Activated CD4-positive, alpha-beta T cell treated with anti-CD3 and anti-CD28 coated beads, Interleukin-2, amount 10 ng/mL, durations not matched to agents 24 days and 14 days (primary cell): ENCODE measurements at places on chromosomes 2 and 18. TPM values are rescaled to one million over a fixed set of nuclear protein-coding genes. Genes with fewer than 3 reads are reported as not detected.
A peak's percentile ranks its signal among the peaks of the same experiment; 100 is the strongest.

RAPGEF4 gene
- 0.14 and 0.37 TPM in 2 replicates for total RNA-seq

FANCL gene
- 21.2 and 26.3 TPM in 2 replicates for total RNA-seq

WDR35 gene
- 8.1 and 9.0 TPM in 2 replicates for total RNA-seq

LINC00305 gene
- not detected in 2 replicates for total RNA-seq

SMAD2 gene
- total RNA-seq = 388 and 406 TPM in 2 replicates

SIX3 gene
- total RNA-seq = not detected in 2 replicates

CKAP2L gene
- total RNA-seq = 17.8 and 17.9 TPM in 2 replicates

IHH gene
- total RNA-seq = not detected in 2 replicates

EMX1 gene
- total RNA-seq = 0.09 TPM in 1 of 2 replicates, not detected in the other

MAB21L4 gene
- total RNA-seq = not detected in 2 replicates

MC5R gene
- not detected in 2 replicates for total RNA-seq

PJVK gene
- 2.0 and 2.3 TPM in 2 replicates for total RNA-seq

MROH2A gene
- total RNA-seq = not detected in 2 replicates

LONRF2 gene
- total RNA-seq = 0.23 and 0.28 TPM in 2 replicates

GRCh38 chr2:42974169-42974720 is 181.9 kb upstream of the HAAO start:
- H3K27ac ChIP-seq = no peak overlapping the region
- no peak for DNase-seq

DNA sequence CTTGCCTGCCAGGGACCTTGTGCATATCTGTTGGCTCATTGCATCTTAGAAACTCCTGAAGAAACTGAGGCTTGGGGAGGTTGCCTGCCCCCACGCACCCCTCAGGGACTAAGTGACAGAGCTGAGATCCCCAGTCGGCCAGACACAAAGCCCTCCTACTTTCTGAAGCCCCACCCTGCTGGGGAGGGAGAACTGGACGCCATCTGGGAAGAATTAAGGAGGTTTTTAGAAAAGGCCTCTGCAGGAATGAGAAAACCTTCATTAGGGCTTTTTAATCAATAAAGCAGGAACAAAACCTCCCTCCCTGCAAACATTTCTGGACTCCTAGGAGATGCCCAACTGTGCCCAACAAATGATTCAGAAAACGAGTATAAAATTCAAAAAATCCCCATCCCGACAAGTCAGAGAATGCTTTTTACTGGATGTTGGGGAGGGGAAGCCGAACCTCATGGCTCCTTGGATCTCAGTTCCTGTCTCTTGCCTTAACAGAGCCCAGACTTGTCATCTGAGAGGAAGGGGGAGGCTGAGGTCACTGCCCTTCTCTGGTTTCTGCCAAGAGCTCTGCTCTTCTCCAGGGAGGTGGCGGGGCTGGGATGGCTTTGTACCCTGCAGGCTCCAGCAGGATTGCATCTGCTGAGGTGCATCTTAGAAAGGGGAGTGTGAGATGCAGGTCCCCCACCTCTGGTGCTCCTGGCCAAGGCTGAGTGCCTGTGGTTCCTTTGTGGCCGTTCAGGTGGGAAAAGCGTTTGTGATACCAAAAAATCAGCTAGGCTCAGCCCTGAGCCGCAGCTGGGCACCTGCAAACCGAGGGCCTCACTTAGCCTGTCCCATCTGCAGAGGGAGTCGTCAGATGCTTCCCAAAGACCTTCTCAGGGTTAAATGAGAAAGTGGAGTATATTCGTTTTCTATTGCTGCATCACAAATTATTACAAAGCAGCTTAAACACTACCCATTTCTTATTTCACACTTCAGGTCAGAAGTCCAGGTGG is 142.4 kb downstream of the ZFP36L2 start:
- H3K36me3 ChIP-seq = peaks cover 4% of the 10 kb centered on the region
- no peak overlapping the region for H3K4me3 ChIP-seq
- no peaks in the 10 kb centered on the region for H3K27me3 ChIP-seq
- DNase-seq = no peak
- no peak overlapping the region for H3K27ac ChIP-seq

DNA sequence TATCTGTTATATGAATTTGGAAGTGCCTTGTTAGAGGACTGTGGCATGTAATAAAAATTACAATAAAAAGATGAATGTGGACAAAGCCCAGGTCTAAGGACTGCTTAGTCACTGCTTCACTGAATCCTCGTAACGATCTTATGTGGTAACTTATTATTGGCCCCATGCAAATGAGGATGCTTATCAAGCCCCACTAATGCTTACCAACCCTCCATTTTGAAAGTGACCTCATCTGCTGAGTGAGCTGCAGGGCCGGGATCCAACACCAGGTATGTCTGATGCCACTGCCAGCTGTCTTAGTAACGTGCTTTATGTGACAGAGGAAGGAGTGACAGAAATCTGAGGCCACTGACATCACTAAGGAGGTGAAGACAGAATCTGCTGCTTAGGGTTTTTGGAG is 65.3 kb upstream of the CCDC85A start:
- no peak overlapping the region for H3K27ac ChIP-seq
- no peaks in the 10 kb centered on the region for H3K36me3 ChIP-seq
- no peaks in the 10 kb centered on the region for H3K4me1 ChIP-seq
- DNase-seq = no peak

GRCh38 chr2:216084547-216084946 is 2.8 kb downstream of the TMEM169 start:
- DNase-seq = peak; percentile 81

GRCh38 chr2:26717362-26717761 is 24.8 kb downstream of the KCNK3 start:
- DNase-seq = no peak
- H3K36me3 ChIP-seq = no peaks in the 10 kb centered on the region
- no peaks in the 10 kb centered on the region for H3K4me1 ChIP-seq
- H3K27ac ChIP-seq = no peak overlapping the region

DNA sequence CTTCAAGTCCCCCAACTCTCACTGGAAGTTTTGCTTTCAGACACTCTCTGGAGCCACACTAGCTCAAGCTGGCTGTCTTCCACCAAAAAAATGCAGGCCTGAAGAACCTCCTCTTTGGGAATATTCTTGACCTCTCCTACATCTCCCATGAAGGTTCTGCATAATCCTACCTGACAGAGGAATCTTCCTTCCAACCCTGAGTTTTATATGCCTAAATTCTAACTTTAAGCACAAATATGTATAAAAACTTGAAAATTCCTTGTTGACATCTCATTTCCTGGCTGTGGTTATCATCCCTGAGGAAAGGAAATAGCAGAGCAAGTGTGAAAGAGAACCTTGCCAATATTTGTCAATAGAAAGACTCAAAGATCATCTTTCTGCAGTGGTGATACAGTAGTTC is 249.0 kb downstream of the LPIN1 start:
- H3K27me3 ChIP-seq = peaks cover 31% of the 10 kb centered on the region
- DNase-seq = no peak
- no peak overlapping the region for H3K27ac ChIP-seq
- no peak overlapping the region for H3K4me3 ChIP-seq

GRCh38 chr2:149715005-149715592 is 127.5 kb upstream of the MMADHC start:
- H3K4me1 ChIP-seq = no peaks in the 10 kb centered on the region
- H3K27ac ChIP-seq = no peak overlapping the region
- no peaks in the 10 kb centered on the region for H3K36me3 ChIP-seq

- DNase-seq = no peak
- peaks cover 8% of the 10 kb centered on the region for H3K36me3 ChIP-seq
- peaks cover 79% of the 10 kb centered on the region for H3K27me3 ChIP-seq
- H3K27ac ChIP-seq = peak overlapping the region; percentile 51
- H3K4me1 ChIP-seq = peaks cover 5% of the 10 kb centered on the region
- no peak overlapping the region for H3K4me3 ChIP-seq
These were observed 2.6 kb upstream of the HOXD11 start for GRCh38 chr2:176104316-176105077.

DNA sequence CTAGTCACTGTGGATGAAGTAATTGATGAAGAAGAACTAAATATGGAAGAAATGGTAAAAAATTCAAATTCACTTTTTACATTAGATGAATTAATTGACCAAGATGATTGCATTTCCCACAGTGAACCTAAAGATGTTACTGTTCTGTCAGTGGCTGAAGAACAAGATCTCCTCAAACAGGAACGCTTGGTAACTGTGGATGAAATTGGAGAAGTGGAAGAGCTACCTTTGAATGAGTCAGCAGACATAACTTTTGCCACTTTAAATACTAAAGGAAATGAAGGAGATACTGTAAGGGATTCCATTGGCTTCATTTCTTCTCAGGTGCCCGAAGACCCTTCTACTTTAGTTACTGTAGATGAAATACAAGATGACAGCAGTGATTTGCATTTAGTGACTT is 26.6 kb upstream of the DYSF start:
- H3K27me3 ChIP-seq = no peaks in the 10 kb centered on the region
- H3K4me3 ChIP-seq = no peak overlapping the region
- H3K27ac ChIP-seq = no peak overlapping the region
- no peak for DNase-seq

DNA sequence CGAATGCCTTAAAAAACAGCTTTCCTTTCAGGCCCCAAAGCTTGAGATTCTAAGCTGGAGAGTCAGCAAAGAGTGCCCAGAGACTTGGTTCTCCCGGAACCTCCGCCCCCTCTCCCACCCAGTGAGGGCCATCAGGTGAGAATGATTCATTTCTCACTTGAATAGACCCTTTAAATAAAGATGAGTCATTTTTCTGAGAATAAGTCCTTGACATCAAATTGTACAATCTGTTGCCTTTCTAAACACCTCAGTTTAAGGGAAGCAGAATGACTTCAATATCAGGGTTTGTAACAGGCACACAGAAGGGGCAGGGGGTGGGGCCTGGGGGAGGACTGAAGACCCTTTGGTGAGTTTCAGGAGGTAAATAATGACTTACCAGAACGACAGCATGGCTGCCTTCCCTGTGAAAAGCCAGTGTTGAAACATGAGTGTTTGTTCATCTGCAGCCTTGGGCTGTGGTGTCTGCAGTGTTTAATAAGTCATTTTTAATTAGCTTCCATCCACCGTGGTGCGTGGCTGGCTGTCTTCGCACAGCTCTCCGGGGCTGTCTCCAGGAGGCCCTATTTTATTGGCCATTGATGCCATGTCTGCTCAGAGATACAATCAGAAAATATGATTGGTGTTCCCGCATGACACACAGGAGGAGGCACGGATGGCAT is 134.9 kb upstream of the ZNF236 start:
- no peaks in the 10 kb centered on the region for H3K36me3 ChIP-seq
- H3K4me3 ChIP-seq = no peak overlapping the region
- H3K4me1 ChIP-seq = peaks cover 7% of the 10 kb centered on the region
- H3K27me3 ChIP-seq = peaks cover 28% of the 10 kb centered on the region
- H3K27ac ChIP-seq = peak overlapping the region; percentile 19

GRCh38 chr2:226380679-226381078 is 418.9 kb downstream of the IRS1 start:
- no peaks in the 10 kb centered on the region for H3K4me1 ChIP-seq
- H3K4me3 ChIP-seq = no peak overlapping the region
- no peaks in the 10 kb centered on the region for H3K36me3 ChIP-seq
- DNase-seq = no peak

DNA sequence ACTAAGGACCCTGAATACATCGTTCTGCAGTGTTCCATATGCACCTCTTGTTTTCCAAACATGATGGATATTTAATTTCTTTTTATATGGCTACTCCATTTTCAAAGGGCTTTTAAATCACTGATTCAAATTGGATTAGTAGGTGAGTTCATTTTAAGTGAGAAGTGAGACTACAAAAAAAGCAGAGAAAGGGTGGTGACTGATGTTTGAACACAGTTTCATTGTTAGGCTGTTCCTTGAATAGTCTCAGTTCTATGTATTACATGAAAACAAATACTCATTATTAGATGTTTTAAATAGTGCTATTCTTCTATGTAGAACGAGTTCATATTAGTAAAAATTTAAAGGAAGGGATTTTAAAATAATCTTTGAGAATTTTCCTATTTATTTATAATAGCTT is 72.7 kb upstream of the STON1 start:
- no peaks in the 10 kb centered on the region for H3K27me3 ChIP-seq
- no peak overlapping the region for H3K4me3 ChIP-seq
- no peak overlapping the region for H3K27ac ChIP-seq
- peaks cover 51% of the 10 kb centered on the region for H3K36me3 ChIP-seq

DNA sequence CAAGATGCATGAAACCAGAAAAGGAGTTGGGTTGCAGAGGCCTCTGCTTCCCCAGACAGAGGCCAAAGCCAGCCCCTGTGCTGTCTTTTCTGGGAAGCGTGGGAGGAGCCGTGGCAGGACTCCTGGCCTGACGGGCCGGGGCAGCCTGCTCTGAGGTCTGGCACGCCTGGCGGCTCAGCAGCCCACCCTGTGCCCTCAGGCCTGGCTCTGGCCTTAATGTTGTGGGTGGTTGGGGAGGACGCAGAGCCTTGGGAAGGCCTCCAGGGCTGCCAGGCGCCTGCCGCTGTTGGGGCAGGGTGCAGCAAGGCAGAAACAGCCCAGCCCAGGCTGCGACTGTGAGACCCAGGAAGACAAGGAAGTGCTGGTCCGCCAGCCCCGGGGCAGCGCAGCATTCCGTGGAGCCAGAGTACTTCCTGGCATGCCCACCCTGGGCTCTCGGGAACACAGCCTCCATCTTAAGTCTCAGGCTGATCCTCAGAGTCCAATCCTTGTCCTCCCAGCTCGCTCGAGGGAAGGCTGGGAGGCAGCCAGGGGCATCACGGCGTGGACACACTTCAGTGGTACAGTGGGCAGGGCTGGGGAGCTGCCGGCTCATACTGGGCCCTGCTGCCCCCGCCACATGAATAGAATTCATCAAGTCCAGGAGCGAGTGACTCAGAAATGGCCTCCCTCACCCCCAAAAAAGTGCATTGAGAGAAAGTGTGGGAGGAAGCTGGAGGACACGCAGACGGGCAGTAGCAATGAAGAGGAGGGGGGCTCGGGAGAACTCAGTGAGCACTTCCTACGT is 72.6 kb downstream of the EMX1 start:
- no peaks in the 10 kb centered on the region for H3K36me3 ChIP-seq
- H3K4me1 ChIP-seq = no peaks in the 10 kb centered on the region
- no peaks in the 10 kb centered on the region for H3K27me3 ChIP-seq
- H3K27ac ChIP-seq = no peak overlapping the region
- H3K4me3 ChIP-seq = no peak overlapping the region

DNA sequence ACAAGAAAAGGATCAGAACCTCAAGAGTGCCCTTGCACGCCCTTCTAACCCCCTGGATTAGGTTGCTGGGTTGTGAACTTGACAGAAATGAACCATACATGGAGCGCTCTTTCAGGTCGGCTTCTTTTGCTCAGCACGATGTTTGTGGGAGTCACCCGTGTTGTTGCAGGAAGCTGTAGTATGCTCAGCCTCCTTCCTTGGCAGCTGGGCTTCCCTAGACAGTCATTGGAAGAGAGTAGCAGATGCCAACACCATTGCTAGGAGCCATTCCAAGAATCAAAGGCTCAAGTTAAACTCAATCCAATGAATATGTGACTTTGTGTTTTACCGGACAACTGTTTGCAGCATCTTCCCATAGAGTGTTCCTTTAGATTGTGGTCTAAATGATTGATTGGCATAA is 47.0 kb downstream of the RAB12 start:
- H3K4me3 ChIP-seq = no peak overlapping the region
- H3K27me3 ChIP-seq = peaks cover 19% of the 10 kb centered on the region
- no peak for DNase-seq
- H3K36me3 ChIP-seq = no peaks in the 10 kb centered on the region
- H3K27ac ChIP-seq = no peak overlapping the region
